EL (cell line): ENCODE measurements at places on chromosomes 12 and 14.
A peak's percentile ranks its signal among the peaks of the same experiment; 100 is the strongest.

DNA sequence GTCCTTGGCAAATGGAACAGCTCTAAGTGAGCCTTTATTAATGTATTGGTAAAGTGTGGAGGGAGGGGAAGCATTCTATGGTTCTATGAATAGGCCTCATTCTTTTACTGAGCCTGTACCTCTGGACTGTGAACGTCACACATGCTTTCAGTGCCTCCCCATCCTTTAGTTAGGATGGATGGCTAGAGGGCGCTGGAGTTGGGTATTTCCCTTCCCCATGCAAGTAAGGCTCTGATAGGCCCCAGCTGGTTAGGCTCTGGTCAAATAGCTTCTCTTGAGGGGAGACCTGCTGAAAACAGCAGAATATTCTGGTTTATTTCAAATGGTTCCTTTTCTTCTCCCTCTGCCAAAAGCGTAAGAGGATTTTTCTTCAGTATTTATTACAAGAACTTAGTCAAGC, 860.9 kb upstream of the MDGA2 start:
- DNase-seq, result no peak

- DNase-seq, result no peak
Observed at GRCh38 chr14:103250874-103251273, 83.2 kb upstream of the EIF5 start.

DNA sequence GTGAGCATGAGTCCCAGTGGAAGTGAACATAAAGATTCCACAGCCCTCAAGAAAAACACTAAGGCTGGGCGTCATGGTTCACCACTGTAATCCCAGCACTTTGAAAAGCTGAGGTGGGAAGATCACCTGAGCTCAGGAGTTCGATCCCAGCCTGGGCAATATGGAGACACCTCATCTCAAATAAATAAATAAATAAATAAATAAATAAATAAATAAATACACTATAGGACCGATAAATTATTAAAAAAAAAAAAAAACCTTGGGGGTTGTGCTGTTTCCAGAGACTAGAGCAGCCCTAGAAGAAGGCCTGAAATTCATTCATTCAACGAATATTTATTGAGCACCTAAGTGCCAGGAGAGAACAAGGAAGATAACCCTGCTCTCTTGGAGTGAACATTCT, 1.5 kb upstream of the KANSL2 start:
- DNase-seq, result no peak

- peak; percentile 39 for DNase-seq
Observed at GRCh38 chr12:3333583-3333982, 157.4 kb upstream of the PRMT8 start.

- no peak for DNase-seq
Observed at GRCh38 chr12:111826992-111827391, 15.0 kb upstream of the MAPKAPK5 start.

GRCh38 chr14:36021591-36022320, 154.8 kb downstream of the PTCSC3 start:
- DNase-seq, result no peak

DNA sequence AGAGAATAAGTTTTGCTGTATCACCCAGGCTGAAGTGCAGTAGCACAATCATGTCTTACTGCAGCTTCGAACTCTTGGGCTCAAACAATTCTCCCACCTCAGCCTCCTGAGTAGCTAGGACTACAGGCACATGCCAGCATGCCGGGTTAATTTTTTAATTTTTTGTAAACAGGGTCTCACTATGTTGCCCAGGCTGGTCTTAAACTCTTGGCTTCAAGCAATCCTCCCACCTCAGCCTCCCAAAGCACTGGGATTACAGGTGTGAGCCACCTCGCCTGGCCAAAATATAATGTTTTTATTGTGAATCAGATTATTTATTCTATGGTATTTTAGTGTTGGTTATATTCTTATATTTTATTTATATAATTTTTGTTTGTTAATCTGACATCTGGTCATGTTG, 3.8 kb upstream of the ZNF740 start:
- no peak for DNase-seq

GRCh38 chr12:52832985-52833905, 866 bp downstream of the KRT79 start:
- DNase-seq, result no peak

GRCh38 chr12:67891596-67891995, 97.7 kb upstream of the IFNG-AS1 start:
- DNase-seq, result no peak

DNA sequence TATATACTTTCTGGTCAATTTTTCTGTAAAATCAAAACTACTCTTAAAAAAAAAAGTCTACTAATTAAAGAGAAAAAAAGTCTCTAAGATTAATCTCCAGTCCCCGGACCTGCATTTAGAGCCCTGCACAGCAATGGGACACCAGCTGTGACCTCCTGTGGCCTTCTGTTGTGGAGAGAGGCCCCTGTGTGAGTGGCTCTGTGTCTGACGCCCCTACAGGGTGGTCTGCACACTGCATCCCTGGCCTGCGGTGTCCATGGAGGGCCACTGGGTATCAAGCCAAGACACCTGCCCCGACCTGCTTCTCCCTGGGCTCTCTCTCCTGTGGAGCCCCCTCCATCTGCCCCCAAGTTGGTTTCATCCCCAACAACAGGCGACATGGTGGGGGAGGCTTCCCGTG, 248.0 kb upstream of the DIO3 start:
- no peak for DNase-seq

GRCh38 chr12:131088701-131089530, 135.2 kb downstream of the ADGRD1 start:
- DNase-seq, result no peak

- DNase-seq, result no peak
Observed at GRCh38 chr14:89239023-89239422, 178.0 kb downstream of the FOXN3 start.

DNA sequence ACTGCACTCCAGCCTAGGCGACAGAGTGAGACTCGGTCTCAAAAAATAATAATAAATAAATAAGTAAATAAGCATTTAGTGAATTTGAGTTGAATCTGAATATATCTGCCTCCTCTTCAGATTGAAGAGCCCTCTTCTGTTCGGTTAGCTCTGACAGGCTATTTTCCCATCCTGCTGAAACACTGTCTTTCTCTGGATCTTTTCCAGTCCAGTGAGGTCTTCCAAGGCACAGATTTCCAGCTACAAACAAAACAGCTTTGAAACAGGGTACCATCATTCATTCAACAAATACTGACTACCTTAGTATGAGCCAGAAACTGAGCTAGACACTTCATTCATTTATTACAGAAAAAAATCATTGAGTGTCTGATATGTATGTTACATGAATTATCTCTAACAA, 7.2 kb upstream of the SPRYD3 start:
- no peak for DNase-seq

DNA sequence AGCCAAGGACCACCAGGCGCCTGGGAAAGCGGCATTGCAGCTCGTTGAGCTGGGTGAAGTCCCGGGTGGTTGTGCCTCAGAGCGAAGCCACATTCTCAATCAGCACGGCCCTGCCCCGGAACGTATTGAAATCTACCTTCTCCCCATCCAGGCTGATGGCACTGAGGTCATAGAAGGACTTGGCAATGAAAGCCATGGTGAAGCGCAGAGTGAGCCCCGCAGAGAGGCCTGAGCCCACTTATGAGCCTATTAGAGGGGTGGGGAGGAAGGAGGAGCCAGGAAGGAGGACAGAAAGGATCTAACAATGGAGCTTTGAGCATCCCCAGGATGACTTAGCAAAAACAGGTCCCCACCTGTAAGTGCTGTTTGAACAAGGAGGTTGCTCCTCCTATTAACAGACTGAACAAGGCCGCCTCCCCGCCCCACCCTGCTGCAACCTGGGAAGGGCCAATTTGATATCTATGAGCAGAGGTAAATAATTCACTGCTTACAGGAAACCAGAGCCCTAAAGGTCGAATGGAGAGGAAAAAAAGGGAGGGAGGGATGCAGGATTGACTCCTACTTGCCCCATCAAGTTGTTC, at the start of gene GPX2:
GPX2 (minus strand) TSS at position 215 of the 581 bp plus-strand sequence; CDS start at position 196, 19 bp downstream.
- no peak for DNase-seq

GRCh38 chr14:74909501-74909900, 13.6 kb downstream of the RPS6KL1 start:
- DNase-seq, result no peak

DNA sequence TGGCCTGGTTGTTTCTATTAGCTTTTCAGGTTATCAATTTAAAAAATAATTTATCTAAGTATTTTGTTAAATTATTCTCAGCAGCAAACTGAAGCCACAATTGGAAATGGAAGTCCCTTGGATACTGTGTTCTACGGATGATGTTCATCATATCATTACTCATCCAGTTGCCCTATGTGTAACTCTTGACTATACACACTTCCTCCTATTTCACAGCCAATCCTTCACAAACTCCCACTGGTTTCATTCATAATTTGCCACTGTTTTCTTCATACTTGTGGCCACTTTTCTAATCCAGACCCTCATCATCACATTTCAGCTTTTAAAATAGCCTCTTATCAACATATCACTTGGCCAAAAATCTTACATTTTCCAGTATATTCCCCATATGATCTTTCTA, 84.0 kb downstream of the CATSPERB start:
- DNase-seq, result no peak

GRCh38 chr14:65352964-65353530, 59.5 kb upstream of the FUT8 start:
- DNase-seq, result peak; percentile 70

GRCh38 chr12:54427106-54427505, 8.0 kb upstream of the ITGA5 start:
- DNase-seq, result no peak

GRCh38 chr12:112063273-112063672, 45.3 kb downstream of the NAA25 start:
- no peak for DNase-seq

GRCh38 chr12:106228320-106228710, 19.5 kb downstream of the CKAP4 start:
- no peak for DNase-seq

DNA sequence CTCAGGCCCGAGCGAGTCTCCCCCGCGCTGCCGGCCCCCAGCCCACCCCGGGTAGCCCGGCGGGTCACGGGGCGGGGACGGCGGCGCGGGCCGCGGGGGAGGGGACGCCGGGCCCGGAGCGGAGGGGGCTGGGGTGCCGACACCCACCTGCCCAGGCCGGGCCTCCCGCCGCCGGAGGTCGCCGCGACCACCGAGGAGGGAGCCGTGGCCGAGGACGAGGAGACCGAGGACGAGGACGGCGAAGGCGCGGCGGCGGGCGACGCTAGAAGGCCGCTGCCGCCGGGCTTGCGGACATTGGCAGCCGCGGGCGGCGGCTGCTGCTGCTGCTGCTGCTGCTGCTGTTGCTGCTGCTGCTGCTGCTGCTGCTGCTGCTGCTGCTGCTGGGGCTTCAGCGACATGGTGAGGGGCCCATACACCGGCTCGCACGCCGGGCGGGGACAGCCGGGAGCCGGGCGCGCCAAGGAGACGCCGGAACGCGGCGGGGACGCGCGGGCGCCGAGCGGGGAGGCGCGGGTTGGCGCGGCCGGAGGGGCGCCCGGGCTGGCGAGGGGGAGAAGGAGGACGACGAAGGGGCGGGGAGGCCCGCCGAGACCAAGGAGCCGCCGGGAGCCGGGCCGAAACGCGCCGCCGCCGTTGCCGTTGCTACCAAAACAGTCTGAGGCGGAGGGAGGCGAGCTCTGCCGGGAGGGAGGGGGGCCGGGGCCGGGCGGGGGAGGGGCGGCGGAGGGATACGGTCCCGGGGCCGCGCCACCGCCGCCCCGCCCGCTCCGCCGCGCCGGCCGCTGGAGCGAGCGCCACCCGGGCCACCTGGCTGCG, at the start of gene ATXN2:
ATXN2 (minus strand) TSS at position 679 of the 816 bp plus-strand sequence; CDS start at position 398, 281 bp downstream.
- no peak for DNase-seq

GRCh38 chr14:75411214-75411540, 16.6 kb upstream of the JDP2 start:
- DNase-seq, result no peak

GRCh38 chr12:32896432-32897280, at the start of gene PKP2:
Gene PKP2, minus strand, starts transcription at chr12:32896777. Its CDS starts 46 bp downstream, at chr12:32896731.
- no peak for DNase-seq

GRCh38 chr12:47317175-47317915, 237.6 kb upstream of the AMIGO2 start:
- DNase-seq, result no peak

GRCh38 chr12:14601692-14602478, 34.2 kb upstream of the PLBD1 start:
- no peak for DNase-seq

GRCh38 chr14:98234208-98234607, 1037.8 kb downstream of the BCL11B start:
- no peak for DNase-seq

DNA sequence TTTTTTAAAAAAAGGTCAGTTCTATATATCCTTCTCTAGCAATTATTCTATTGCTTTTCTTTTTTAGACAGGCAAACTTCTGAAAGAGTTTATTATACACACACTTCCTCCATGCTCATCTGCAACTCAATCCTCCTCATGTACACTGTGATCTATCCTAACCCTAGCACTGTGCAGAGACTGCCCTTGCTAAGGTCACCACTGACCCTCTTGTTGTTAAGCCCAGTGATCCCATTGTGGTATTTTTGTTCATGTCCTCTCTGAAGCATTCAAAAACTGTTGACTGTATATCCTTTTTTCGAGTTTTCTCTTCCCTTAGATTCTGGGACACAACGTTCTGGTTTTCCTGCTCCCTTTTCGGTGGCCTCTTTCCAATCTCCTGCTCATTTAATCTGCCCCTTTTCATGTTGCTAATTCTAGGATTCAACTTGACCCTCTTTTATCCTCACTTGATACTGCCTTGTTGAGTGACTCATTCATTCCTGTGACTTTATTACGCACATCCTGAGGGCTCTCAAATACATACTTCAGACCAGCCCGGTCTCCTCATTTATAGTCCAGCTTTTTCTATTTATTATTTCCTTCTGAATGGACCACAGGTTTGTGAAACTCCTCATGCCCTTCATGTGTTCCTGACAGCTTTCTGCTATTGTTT, 53.9 kb upstream of the PTPRB start:
- DNase-seq, result peak; percentile 68

DNA sequence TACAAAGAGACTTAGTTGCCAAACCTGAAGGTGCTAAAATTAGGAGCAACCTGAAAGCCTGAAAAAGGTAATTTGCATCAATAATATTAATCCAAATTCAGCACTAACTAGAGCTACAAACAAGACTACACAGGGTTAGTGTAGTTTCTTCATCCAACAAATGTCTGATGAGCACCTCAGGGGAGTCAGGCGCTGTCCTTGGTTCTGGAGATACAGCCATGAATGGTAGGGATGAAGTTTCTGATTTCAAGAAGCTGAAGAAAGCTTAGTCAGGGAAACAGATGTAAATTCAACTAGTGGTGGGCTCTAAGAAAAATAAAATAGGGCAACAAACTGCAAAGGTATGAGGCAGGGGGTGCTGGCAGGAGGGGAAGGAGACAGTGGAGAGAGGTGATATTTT, 266.3 kb downstream of the GLT1D1 start:
- no peak for DNase-seq

DNA sequence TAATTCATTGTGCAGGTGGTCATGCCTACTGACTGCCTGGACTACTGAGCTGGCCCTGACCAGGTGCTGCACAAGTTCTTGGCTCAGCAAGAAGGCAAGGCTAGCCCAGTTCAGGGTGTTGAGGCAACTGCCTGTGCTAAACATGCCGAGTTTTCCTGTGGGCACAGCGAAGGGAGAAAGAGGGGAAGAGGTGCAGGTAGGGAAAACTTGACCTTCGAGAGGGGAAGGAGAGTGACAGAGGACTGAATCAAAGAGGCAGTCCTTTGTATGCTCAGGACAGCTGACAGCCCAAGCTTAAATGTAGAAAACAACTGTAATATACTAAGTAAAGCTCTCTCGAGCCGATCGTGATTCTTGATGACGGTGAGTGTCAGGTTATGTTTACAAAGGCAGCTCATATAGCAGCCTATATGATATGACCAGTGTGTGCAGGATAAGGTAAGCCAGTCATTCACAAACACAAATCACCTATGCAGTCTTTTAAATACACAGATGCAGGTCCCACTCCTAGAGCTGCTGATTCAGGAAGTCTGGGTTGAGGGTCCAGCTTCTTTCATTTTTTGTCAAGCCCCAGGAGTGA, 2.6 kb downstream of the IRAK3 start:
- DNase-seq, result no peak

- DNase-seq, result no peak
Observed at GRCh38 chr12:17810399-17810798, 279.6 kb downstream of the RERGL start.
